ENCODE measurements at places on chromosomes 5 and 9.

GRCh38 chr5:175351897-175352590 is 91.9 kb downstream of the DRD1 start:
- no peak for DNase-seq

- no peak for DNase-seq
Observed at GRCh38 chr5:31707329-31707728, 68.4 kb downstream of the PDZD2 start.

- DNase-seq: no peak
Observed at GRCh38 chr9:98159301-98159700, 33.1 kb downstream of the CORO2A start.

- DNase-seq: no peak
Observed at GRCh38 chr9:88732128-88732527, 197.2 kb downstream of the NXNL2 start.

DNA sequence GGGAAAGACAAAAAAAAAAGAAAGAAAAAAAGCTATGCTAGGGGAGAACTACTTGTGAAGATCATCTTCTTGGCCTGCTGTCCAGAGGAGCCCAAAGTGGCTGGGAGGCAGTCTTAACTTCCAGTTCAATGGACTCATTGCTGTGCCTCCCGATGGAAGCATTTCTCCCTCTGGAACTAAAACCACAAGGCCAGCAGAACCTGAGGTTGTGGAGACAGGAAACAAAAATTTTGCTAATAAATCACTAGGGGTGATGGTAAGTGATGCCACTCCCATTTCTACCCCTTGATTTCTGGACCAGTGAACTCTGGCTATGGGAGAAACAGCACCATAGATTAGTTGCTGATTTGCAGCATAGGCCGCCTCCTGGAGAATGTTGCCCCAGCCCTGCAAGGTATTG is 123.4 kb upstream of the NFIL3 start:
- no peak for DNase-seq

- DNase-seq: no peak
Observed at GRCh38 chr9:15180124-15180523, 126.9 kb downstream of the TTC39B start.

GRCh38 chr5:90866915-90867731 is 308.5 kb downstream of the ADGRV1 start:
- DNase-seq: no peak

GRCh38 chr5:174323878-174324281 is 278.4 kb downstream of the NSG2 start:
- DNase-seq: no peak

DNA sequence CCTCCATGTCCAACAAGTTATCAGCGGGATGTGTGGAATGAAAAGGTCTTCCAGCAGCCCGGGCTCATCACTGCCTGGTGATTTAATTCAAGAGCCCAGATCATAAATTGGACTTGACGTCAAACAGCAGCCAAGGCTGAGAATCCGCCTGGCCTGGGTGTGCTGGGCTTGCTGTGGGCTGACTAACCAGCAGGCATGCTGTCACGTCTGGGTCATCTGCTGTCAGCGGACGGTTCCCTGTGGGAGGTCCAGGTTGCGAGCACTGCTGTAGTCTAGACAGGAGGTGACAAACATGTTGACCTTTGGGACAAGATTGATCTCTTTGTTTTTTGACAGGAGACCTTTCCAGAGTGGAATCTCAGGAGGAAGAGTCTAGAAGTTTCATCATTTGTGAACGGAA is 289.7 kb downstream of the OSTF1 start:
- no peak for DNase-seq

GRCh38 chr5:137328991-137329390 is 170.1 kb downstream of the SPOCK1 start:
- DNase-seq: no peak

DNA sequence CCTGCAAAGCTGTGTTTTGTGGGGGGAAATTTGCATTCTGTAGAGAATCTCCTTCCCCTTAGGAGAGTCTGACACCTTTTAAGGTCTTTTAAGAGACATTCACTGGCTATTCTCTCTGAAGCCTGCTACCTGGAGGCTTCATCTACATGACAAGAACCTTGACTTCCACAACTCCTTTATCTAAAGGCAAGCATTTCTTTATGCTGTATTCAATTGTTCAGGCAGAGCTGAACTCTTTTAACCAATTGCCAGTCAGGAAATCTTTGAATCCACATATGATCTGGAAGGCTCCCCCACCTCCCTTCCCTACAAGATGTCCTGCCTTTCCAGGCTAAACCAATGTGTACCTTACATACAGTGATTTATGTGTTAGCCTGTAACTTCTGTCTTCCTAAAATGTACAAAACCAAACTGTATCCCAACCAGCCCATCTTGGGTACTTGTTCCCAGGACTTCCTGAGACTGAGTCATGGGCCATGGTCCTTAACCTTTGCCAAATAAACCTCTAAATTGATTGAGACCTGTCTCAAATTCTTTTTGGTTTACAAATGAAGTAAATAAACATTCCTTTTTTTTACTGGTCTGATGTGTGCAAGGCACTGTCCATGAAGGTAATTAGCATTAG is 9.9 kb downstream of the C9orf85 start:
- no peak for DNase-seq

DNA sequence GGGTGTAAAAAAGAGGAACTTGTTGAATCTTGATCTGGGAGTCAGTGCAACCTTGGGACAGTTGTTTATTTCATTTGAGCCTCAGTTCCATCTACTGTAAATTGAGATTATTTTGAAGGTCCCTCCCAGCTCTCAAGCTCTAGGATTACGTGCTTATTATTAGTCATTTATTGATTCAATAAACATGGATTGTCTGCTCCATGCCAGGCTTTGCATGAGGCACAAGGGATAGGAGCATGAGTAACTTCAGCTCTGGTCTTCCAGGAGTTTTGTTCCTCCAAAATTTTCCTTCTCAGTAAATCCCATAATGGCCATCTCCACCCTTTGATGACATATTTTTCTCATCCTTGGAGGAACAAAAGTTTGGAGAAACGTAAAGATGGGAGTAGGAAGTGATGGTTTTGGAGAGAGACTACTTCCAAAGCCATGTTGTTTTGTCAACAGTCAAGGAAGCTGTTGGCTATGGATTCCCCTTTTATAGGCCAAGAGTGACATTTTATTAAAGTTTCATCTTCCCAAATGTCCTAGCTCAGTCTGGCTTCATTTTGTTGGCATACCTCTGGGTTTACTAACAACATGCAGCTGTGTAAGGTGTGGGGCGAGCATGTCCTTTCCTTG is 244.6 kb downstream of the DMRT2 start:
- DNase-seq: no peak

- no peak for DNase-seq
Observed at GRCh38 chr5:87169300-87169991, 98.2 kb upstream of the RASA1 start.

GRCh38 chr9:68669218-68669617 is 35.8 kb upstream of the PIP5K1B start:
- no peak for DNase-seq

GRCh38 chr5:77397686-77398292 is 94.3 kb downstream of the WDR41 start:
- no peak for DNase-seq

- DNase-seq: no peak
Observed at GRCh38 chr5:163248871-163249270, 188.5 kb upstream of the CCNG1 start.

DNA sequence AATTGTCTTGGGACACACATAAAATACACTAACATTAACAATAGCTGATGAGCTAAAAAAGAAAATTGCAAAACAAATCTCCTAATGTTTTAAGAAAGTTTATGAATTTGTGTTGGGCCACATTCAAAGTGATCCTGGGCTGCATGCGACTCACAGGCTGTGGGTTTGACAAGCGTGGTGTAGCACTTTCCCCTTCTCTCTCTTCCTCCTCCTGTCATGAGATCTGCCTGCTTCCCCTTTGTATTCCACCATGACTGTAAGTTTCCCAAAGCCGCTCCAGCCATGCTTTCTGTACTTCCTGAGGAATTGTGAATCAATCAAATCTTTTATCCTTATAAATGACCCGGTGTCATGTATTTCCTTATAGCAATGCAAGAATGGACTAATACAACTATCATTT is 178.0 kb downstream of the TLR4 start:
- DNase-seq: no peak

DNA sequence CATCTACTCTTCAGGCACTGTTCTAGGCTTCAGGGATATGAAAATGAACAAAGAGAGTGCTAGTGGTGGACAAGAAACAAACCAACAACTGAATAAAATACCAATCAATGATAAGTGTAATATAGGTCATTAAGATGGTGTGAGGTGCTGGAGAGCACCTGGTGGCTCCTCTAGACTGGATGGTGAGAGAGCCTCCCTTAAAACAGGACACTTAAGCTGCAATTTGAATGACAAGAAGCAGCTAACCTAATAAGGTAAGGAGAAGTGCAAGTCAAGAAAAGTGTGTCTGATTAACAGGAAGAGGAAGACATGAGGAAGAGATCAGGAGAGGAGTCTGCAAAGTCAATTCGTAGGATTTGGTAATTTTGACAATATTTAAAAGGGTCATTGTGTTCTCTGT is 23.1 kb downstream of the JAKMIP2 start:
- no peak for DNase-seq

DNA sequence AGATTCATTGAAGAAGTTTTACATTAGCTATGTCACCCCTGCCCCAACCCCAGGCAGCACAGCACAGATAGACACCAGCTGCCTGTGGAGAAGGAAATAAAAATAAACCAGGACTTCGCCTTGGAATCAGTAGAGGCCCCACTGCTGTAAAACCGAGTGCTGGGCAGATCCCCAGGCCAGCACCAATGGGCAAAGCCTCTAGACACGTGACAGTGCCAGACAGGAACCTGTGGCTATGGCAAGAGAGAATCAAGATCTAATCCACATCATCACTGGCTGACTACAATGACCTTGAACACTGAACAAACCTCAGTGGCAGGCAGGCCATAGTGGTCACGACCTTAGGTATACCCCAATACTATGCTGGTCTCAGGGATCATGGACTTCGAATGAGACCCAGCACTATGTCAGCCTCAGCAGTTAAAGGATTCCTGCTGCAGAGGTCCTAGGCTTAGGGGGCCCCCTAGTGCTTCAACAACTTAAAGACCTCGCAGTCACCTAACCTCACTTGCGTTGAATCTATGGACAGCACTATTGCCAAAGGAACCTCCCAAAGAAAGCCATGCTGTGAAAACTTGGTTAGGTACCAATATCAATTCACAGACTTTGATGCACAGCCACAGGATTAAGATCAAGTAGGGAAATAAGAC is 2118.6 kb upstream of the C9orf72 start:
- DNase-seq: no peak

DNA sequence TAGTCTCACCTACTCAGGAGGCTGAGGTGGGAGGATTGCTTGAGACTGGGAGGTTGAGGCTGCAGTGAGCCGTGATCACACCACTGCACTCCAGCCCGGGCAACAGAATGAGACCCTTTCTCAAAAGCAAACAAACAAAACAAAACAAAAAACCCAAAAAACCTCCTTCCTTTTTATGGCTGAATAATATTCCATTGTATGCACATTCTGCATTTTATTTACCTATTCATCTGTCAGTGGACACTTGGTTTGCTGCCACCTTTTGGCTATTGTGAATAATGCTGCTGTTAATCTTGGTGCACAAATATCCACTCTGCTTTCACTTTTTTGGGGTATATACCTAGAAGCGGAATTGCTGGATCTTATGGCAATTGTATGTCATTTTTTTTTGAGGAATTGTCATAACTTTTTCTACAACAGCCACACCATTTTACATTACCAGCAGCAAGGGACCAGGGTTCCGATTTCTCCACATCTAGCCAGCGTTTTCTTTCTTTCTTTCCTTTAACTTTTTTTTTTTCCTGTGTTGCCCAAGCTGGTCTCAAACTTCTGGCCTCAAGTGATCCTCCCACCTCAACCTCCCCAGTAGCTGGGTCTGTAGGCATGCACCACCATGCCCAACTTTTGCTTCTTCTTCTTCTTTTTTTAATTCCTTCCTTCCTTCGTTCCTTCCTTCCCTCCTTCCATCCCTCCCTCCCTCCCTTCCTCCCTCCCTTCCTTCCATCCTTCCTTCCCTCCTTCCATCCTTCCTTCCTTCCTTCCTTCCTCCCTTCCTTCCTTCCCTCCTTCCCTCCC is 30.6 kb downstream of the NKX2-5 start:
- DNase-seq: no peak

- no peak for DNase-seq
Observed at GRCh38 chr5:33072296-33072695, 361.2 kb downstream of the NPR3 start.

GRCh38 chr5:166860426-166860825 is 1431.0 kb upstream of the WWC1 start:
- DNase-seq: no peak

DNA sequence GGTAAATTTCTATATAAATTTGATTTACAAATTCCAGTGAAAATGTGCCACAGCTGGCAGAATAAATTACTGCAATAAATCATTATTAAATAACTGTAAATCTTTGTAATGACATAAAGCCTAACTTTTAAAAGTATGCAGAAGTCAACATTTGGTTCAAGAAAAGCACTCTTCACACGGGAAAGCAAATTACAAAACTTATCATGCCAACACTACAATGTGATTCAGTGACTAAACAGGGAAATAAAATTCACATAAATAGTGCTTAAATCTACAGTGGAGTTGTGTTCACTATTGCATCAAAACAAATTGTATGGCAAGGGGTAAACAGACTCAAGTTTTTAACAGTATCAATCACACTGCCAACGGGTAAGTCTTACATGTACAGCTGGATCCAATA is 117.2 kb downstream of the BNC2 start:
- DNase-seq: no peak

GRCh38 chr9:91604451-91605179 is 181.0 kb upstream of the NFIL3 start:
- DNase-seq: no peak

DNA sequence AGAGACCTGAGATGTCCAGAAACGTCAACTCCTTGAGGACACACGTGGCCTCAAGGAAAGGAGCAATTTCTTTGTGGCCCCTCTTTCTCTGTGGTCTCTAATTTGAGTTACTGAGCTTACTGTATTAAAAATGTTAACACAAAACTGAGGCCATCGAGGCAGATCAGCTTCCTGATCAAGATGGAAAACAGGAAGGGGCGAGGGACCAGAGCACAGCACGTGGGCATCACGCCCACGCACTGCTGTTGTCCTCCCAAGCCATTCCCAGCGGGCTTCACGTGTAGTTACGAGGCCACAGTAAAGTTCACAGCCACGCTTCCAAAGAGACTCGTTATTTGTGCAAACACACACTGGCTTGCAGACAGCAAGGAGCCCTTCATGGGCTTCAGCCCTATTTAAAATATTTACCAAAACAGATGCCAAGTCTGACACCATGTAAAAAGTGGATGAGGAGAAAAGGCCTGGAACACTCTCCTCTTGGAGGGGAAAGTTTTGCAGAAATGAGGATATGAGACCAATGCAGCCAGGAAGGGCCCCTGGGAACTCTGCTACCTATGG is 149.5 kb downstream of the ROR2 start:
- DNase-seq: no peak
